ENCODE measurements at places on chromosomes 6 and 20.

- DNase-seq = no peak
Measured at GRCh38 chr6:150686566-150686965, 86.9 kb downstream of the PLEKHG1 start.

GRCh38 chr6:15533379-15534026, 129.3 kb downstream of the DTNBP1 start:
- no peak for DNase-seq

DNA sequence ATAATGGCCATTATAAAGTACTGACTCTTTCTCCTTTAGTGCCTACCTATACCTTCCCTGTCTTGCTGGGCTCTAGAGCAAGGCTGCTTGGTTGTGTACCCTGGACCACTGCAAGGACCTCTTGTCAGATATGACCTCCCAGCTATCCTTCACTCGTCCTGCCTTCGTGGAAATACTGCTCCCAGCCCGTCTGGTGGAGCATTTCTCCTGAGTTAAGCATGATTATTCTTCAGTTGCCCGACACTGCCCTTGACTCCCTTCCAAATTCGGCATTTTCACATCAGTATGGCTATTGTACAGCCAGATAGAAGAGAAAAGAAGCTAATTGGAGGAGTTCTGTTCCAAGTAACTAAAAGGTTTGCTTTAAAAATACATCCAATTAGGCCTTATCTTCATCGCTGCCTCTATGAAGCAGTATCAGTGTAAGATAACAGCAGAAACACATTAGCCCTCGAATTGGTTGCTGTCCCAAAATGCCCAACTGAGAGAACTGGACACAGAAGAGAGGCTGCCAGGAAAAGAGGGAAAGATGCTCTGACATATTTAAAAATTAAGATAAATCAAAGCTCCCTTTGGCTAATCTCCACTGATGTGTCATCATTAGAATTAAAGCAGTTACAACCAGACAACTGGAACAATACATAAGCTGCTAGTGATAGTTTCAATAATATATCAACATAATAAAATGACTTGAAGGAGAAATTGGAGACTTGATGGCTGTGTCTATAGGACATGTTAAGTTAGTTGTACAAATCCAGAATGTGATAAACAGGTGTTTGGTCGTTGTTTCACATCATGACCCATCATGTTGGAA, 54.4 kb downstream of the OPRM1 start:
- DNase-seq = no peak

DNA sequence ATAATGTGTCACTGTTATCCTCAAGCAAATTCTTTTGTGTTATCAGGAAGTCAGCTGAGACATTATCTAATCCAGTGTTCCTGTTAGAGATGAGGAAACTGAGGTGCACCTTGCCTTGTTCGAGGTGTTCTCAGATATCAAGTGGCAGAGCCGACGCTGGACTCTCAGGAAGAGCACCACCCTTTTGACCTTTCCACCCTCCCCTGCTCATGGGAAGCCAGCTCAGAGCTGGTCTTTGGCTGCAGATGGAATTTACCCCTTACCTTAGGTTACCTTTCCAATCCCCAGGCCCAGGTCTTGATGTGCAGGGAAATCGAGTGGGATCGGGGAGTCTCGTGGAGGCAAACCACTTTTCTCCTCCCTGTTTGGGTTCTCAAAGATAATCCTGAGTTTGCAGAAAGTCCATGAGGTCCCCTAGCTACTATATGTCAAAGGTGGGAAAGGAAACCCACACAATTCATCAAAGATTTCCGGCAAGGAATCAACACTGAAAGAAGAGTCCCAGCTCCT, 62.9 kb upstream of the PIM1 start:
- DNase-seq = no peak

- peak; percentile 76 for DNase-seq
Measured at GRCh38 chr6:82072751-82073150, 174.8 kb downstream of the IBTK start.

- DNase-seq = no peak
Measured at GRCh38 chr6:88641178-88641903, 322.1 kb downstream of the RNGTT start.

DNA sequence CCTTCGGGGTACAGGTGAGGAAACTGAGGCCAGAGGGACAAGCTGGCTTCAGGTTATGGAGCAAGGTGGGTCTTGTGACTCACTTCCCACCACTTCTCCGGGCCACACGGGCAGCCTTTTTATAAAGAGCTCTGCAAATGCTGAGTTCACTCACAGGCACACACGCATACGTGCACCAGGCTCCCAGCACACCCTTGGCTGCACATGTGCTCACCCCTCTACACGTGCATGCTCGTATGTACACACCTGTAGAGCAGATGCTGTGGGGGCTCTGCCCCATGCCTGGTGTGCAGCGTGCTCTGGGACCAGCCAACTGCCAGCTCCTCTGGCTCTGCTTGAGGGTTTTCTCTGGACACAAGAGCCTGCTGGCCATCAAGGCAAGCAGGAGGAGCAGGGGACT, 29.1 kb downstream of the VSTM2L start:
- DNase-seq = no peak

DNA sequence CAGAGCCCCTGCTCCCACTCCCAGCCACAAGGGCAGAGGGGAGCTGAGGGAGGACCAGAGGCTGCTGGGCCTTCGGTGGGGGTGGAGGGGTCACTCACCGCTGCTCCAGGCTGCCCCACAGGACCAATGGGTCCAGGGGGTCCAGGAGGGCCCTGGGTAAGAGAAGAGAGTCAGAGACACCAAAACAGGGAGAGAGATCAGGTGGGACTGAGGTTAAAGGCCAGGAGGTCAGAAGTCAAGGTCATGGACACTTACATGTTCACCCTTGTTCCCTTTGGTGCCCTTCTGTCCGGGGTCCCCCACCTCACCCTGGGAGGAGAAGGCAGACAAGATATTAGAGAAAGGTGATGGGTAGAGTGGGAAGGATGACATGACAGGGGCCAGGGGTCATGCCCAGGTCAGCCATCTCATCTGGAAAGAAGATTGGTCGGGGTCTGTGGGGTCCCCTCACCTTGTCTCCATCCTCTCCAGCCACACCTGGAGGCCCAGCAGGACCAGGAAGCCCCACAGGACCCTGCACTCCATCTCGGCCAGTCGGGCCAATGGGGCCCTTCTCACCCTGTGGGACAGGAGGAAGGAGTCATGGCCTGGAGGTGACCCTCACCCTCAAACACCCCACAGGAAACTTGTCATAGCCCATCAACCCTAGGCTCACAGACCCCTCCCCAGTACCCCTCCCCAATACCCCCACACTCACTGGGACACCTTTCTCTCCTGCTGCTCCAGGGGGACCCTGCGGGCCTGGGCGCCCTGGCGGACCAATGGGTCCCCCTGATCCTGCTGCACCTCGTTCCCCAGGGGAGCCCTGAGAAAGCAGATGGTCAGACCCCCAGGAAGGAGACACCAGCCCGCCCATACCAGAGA, 21.0 kb downstream of the COL11A2 start:
- DNase-seq = no peak

DNA sequence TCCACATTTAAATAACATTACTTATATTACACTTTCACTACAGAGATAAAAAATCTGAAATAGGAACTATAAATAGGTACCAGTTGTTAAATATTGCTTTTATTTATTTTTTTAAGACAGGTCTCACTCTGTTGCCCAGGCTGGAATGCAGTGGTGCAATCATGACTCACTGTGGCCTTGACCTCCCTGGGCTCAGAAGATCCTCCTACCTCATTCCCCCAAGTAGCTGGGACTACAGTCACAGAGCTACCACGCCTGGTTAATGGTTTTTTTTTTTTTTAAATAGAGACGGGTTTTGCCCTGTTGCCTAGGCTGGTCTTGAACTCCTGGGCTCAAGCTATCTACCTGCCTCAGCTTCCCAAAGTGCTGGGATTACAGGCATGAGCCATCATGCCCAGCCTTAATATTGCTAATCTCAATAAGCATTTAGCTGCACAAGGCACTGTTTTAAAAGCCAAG, 17.3 kb downstream of the EEF1E1 start:
- DNase-seq = peak; percentile 69

GRCh38 chr20:4067600-4068261, 52.4 kb upstream of the RNF24 start:
- DNase-seq = peak; percentile 76

DNA sequence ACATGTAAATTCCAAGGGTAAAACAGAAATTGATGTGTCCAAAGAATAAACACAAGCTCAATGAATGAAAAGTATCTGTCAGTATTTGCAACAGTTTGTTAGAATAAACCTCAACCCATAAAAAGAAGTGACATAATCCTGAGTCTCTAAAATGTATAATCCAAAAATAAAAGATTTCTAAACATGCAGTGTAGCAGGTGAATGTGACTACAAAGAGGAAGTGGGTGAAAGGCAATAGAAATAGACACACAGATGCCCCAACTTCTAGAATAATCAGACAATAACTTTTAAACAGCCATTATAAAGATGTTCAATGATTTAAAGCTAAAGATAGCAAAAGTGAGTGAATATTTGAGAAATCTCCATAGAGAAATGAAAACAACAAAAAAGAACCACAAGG, 1009.2 kb upstream of the GJE1 start:
- no peak for DNase-seq

DNA sequence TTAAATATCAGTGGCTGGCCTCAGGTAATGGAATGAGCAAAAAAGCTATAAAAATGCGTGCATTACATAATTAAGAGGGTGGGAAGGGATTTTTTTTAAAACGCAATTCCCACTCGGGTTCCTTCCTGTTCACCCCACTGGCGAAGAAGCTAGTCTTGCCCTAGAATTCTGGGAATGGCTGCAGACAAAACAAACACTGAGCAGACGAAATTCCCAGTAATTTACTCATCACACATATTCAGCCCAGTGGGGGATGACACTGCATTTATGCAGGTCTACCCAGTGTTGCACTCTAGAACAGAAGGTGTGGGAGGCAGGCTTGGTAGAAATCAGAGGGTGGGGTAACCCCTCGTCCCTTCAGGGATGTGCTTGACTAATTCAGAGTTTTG, 2695.0 kb upstream of the DEFB115 start:
- DNase-seq = no peak

DNA sequence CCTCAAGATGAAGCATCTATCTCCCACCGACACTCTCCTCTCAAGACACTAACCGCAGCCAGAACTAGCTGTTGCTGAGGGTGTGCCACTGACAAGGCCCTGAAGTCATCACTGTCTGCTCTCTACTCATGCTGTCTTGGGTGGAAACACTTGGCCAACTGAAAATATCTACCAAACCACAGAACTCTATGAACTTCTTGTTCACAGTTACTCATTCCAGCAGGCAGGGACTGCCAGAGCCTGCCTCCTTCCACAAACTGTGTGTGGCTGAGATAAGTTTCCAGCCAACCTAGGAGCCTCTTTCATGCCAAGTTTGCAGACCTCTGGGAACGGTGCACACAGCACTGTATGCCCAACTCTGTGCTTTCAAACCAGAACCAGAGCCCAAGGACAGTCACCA, 45.5 kb upstream of the NXT1 start:
- DNase-seq = no peak

DNA sequence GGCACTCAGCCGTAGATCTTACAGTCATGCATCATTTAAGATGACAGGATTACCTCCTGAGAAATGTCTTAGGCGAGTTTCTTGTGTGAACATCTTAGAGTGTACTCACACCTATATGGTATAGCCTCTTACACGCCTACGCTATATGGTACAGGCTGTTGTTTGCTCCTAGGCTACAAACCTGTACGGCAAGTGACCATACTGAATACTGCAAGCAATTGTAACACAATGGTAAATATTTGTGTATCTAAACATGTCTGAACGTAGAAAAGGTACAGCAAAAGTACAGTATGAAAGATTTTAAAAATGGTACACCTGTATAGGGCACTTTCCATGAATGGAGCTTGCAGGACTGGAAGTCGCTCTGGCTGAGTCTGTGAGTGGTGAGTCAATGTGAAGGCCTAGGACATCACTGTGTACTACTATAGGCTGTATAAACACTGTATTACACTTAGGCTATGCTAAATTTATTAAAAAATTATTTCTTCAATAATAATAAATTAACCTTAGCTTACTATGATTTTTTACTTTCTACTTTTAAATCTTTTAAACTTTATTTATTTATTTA, 541 bp upstream of the IL20RA start:
- DNase-seq = no peak

DNA sequence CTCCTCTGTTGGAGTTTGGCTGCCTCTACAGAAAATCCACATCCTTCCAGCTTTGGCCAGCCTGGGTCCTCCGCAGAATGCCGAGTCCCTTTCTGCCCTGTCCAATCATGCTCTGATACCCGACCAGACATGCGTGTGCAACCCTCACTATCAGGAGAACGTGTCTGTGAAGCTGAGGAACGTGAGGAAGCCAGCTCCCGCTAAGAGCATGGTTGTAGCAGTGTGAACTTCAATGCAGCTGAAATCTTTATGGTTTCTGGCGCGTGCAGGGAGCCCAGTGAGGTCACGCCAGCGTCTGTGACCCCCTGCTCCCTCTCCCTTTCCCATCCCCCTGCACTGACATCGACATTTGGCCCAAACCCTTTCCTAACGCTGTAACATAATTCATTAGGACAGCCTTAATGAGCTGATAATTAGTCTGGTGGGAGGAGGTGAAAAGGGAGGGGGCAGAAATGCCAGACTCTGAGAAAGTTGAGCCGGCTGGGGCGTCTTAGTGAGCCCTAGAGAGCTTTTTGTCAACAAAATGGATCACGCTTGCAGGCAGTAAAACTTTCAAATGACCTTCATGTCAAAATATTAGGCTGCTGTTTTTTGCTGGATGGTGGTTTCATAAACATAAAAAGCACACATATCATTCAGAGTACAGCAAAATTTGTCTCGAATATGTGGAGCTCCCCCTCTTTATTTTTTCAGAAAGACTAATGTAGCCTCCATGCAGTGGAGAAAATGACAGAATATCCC, 423.3 kb downstream of the QKI start:
- no peak for DNase-seq

DNA sequence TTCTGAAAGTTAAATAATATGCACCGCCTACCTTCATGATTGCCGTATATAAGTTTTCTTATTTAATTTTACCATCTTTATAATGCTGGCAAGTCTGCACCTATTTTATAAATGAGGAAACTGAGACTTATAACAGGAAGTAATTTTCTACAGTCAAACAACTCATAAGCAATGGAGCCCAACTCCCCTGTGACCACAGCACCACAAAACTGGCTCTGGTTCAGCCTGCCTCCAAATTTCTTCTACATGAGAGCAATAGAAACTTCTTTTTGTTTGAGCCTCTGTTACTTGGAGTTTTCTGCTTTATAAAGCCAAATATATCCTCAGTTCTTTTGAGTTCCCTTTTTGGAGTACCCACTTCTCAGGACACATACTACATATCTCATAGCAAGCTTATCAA, 131.1 kb upstream of the HSF2 start:
- no peak for DNase-seq

GRCh38 chr20:32397567-32398084, 39.5 kb downstream of the ASXL1 start:
- no peak for DNase-seq

- no peak for DNase-seq
Measured at GRCh38 chr6:169019727-169020491, 233.7 kb downstream of the THBS2 start.

DNA sequence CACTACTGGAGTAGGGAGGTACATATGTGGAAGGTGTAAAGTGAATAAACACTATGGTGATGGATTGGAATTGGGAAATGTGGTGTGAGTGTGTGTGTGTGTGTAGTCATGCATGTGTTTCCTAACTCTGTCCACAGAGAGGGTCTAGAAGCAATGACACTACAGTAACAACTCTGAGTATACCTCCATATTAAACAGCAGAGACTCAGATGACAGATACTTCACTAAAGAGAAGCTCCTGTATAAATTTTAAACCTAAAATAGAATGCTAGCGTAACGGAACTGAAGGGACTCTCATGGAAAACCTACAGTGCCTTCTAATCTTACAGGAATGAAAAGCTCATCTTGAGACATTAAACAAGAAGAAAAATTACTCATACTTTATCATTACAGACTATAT, 150.5 kb downstream of the SLC16A10 start:
- DNase-seq = no peak
